ENCODE measurements at places on chromosomes 4 and X. TPM values are rescaled to one million over a fixed set of nuclear protein-coding genes. Genes with fewer than 3 reads are reported as not detected.

- H3K4me1 ChIP-seq = no peaks in the 10 kb centered on the region
- H3K4me3 ChIP-seq = no peak overlapping the region
- H3K36me3 ChIP-seq = no peaks in the 10 kb centered on the region
- H3K27me3 ChIP-seq = no peaks in the 10 kb centered on the region
- H3K27ac ChIP-seq = no peak overlapping the region
- no peak for DNase-seq
Observed at GRCh38 chr4:62003695-62004094, 803.6 kb downstream of the ADGRL3 start.

DNA sequence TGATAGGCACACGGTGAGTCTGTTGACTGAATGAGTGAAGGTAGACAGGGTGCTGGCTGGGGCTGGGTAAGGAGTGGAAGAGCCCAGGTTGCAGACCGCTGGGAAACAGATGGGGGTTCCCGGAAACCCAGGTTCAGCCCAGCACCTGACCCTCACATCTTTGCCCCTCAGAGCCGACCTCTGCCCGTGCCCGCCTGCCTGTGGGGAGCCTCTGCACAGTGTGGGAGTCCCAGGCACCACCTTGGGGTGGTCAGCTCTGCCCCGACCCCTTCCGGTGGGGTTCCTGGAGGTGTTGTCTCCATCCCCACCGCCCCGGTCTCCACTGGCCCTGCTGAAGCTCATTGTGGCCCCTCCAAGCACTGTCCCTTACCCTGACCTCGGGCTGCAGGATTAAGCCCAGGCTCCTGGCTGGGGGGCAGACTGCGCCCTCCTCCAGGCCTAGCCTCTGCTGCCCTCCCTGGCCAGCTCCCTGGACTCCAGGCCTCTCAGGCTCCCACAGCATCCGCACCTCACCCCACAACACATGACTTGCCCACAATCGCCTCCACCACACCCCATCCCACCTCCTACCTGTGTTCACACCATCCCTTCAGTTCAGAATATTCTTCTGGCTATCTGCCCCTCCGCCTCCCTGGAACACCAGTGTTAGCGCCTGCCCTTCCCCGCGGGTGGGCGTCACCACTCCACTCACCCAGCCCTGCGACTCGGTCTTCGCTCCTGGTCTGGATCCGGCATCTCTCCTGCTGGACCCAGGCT is 21.4 kb downstream of the HMX1 start:
- H3K4me1 ChIP-seq = no peaks in the 10 kb centered on the region
- DNase-seq = no peak
- peaks cover 58% of the 10 kb centered on the region for H3K27me3 ChIP-seq
- H3K27ac ChIP-seq = no peak overlapping the region

- peak; percentile 31 for DNase-seq
- H3K4me1 ChIP-seq = no peaks in the 10 kb centered on the region
- H3K36me3 ChIP-seq = no peaks in the 10 kb centered on the region
- no peaks in the 10 kb centered on the region for H3K27me3 ChIP-seq
- no peak overlapping the region for H3K27ac ChIP-seq
Observed at GRCh38 chr4:118335324-118335723, 17.5 kb downstream of the PRSS12 start.

- DNase-seq = peak; percentile 74
- H3K27ac ChIP-seq = peak overlapping the region; percentile 91
- no peaks in the 10 kb centered on the region for H3K36me3 ChIP-seq
- no peaks in the 10 kb centered on the region for H3K27me3 ChIP-seq
- H3K4me1 ChIP-seq = peaks cover 15% of the 10 kb centered on the region
Observed at GRCh38 chr4:104416725-104417356, 77.9 kb downstream of the CXXC4 start.

GRCh38 chr4:57504139-57504538 is 394.0 kb upstream of the IGFBP7 start:
- no peaks in the 10 kb centered on the region for H3K4me1 ChIP-seq
- H3K36me3 ChIP-seq = no peaks in the 10 kb centered on the region
- H3K27me3 ChIP-seq = no peaks in the 10 kb centered on the region
- H3K4me3 ChIP-seq = no peak overlapping the region

STAP1 gene
- polyA plus RNA-seq = 0.52 TPM

MAGEC2 gene
- polyA plus RNA-seq = not detected

RNF175 gene
- polyA plus RNA-seq = 1.1 TPM

IRAK1 gene
- 53.8 TPM for polyA plus RNA-seq

Measured in large intestine (tissue), 12 donors.